Mesothelial cell of epicardium (in vitro differentiated cells): ENCODE measurements at places on chromosomes 7 and 10.

- no peak for DNase-seq
- H3K27ac ChIP-seq: no peak overlapping the region
- no peaks in the 10 kb centered on the region for H3K36me3 ChIP-seq
- peaks cover 5% of the 10 kb centered on the region for H3K4me1 ChIP-seq
- no peaks in the 10 kb centered on the region for H3K27me3 ChIP-seq
Measured at GRCh38 chr7:23292623-23293022, 6.5 kb upstream of the MALSU1 start.

DNA sequence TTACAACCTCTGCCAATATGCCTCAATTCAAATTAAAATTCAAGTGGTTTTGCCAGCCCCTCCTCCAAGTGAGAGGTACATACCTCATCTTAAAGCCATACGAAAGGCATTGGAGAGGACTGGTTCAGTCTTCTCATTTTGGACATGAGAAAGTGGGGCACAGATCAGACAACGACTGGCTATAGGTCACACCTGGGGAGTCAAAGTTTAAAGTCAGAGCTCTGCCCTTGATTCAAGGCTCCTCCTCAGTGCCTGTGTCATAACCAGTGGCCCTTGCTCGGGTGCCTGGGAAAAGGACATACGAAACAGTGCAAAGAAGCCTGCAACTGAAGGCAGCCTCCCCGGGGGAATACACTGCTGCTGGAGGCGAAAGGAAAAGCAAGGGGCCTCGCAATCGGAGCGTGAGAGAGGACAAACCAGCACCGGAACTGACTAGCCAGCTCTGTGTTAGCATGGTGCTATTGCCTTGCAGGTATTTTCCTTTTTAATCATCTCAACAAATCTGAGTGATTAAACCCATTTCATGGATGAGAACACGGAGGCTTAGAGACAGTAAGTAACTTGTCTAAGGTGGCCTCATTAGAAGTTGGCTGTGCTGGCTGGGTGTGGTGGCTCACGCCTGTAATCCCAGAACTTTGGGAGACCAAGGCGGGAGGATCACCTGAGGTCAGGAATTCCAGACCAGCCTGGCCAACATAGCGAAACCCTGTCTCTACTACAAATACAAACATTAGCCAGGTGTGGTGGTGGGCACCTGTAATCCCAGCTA lies 1.1 kb upstream of the MTPAP start:
- peaks cover 29% of the 10 kb centered on the region for H3K4me1 ChIP-seq
- H3K36me3 ChIP-seq: no peaks in the 10 kb centered on the region
- H3K27me3 ChIP-seq: peaks cover 13% of the 10 kb centered on the region
- DNase-seq: no peak

GRCh38 chr7:133859871-133860450 lies 267.2 kb upstream of the LRGUK start:
- H3K4me1 ChIP-seq: no peaks in the 10 kb centered on the region
- DNase-seq: no peak
- H3K4me3 ChIP-seq: no peak overlapping the region
- no peak overlapping the region for H3K27ac ChIP-seq
- H3K36me3 ChIP-seq: no peaks in the 10 kb centered on the region

GRCh38 chr10:80583685-80584084 lies 46.0 kb downstream of the SH2D4B start:
- H3K4me1 ChIP-seq: peaks cover 10% of the 10 kb centered on the region
- no peaks in the 10 kb centered on the region for H3K36me3 ChIP-seq
- H3K27me3 ChIP-seq: peaks cover 18% of the 10 kb centered on the region
- no peak for DNase-seq
